ENCODE measurements at places on chromosomes 7 and 10.
A peak's percentile ranks its signal among the peaks of the same experiment; 100 is the strongest.

GRCh38 chr10:34824870-34825269, 9.8 kb upstream of the PARD3 start:
- DNase-seq: no peak

DNA sequence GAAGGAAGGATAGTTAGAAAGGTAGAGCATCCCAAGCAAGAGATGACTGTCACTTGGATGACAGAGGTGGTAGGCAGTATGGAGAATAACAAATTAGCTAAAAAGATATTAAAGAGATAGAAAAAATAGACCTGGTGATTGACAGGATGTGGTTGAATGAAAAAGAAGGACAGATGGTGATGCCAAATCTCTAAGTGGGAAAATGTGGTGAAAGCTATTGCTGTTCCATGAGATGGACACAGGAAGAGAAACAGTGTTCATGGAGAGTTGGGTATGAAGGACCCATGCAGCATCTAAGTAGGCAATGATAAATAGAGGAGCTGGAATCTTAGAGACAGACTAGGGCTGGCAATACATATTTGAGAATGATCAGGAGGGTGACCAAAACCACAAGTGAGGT, 30.7 kb downstream of the FAM13C start:
- no peak for DNase-seq

- DNase-seq: no peak
Measured at GRCh38 chr7:85659364-85659763, 472.5 kb upstream of the SEMA3D start.

- DNase-seq: no peak
Measured at GRCh38 chr10:73848821-73849489, 25.4 kb downstream of the CAMK2G start.

- peak; percentile 16 for DNase-seq
Measured at GRCh38 chr7:79453558-79454360, at the start of gene MAGI2. Gene MAGI2 (minus strand): TSS chr7:79453667. CDS start chr7:79453320, 347 bp downstream.

GRCh38 chr7:11130012-11130411, 156.3 kb downstream of the PHF14 start:
- no peak for DNase-seq

DNA sequence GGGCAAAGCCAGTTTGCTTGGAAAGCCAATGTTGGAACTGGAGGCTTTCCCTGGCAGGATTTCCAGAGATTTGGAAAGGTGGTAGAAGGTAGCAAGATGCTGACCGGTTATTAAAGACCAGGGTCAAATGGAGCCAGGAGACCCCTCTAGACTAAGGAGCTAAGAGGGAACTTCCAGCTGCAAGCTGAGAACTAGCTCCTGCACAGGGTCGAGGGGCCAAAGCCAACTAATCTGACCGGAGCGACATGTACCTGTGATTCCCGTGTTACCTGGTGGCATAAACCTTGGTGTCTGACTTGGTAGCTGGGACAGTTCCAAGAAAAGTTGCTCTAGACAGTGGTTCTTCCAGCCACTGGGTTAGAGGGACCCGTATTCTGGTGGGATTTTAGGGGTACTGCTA, 41.8 kb downstream of the SPDYE5 start:
- no peak for DNase-seq

GRCh38 chr10:104109908-104110662, 11.9 kb upstream of the SFR1 start:
- no peak for DNase-seq

GRCh38 chr10:133528845-133529575, 1.8 kb downstream of the CYP2E1 start:
- DNase-seq: no peak

GRCh38 chr10:131789516-131789915, 111.3 kb upstream of the PPP2R2D start:
- DNase-seq: no peak

DNA sequence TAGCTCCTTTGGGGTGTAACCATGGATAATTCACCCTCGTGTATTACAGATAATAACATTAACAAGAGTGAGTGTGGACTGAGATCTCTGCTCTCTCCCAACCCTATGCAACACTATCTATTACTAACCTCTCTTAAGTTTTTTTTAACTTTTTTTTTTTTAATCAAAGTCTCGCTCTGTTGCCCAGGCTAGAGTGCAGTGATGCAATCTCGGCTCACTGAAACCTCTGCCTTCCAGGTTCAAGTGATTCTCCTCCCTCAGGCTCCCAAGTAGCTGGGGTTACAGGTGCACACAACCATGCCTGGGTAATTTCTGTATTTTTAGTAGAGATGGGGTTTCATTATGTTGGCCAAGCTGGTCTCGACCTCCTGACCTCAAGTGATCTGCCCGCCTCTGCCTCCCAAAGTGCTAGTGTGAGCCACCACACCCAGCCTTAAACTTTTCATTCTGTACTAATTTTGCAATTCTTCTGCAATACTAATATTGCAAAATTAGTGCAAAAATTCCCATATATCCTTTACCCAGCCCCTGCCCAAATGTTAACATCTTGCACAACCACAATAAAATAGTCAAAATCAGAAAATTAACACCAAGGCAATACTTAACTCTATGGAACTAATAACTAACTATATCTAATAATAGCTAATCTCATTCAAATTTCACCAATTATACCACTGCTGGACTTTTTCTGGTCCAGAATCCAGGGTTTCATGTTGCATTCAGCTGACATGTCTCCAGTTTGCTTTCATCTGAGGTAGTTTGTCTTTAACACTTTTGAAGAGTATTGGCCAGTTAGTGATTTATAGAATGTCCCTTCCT, 66.5 kb upstream of the TCF7L2 start:
- no peak for DNase-seq
